OCI-LY7 (cell line): ENCODE measurements at places on chromosomes 16 and 17. TPM values are rescaled to one million over a fixed set of nuclear protein-coding genes. Genes with fewer than 3 reads are reported as not detected.
A peak's percentile ranks its signal among the peaks of the same experiment; 100 is the strongest.

PMP22 gene
- total RNA-seq: not detected in 2 replicates

KRTAP4-4 gene
- not detected in 2 replicates for total RNA-seq

BLTP2 gene
- 177 and 185 TPM in 2 replicates for total RNA-seq

PIRT gene
- not detected in 2 replicates for total RNA-seq

C1QTNF8 gene
- not detected in 2 replicates for total RNA-seq

ARSG gene
- 51.6 and 53.0 TPM in 2 replicates for total RNA-seq

CLEC3A gene
- not detected in 2 replicates for total RNA-seq

CSH1 gene
- total RNA-seq: not detected in 2 replicates

GRCh38 chr16:60204181-60204580 lies 1470.1 kb upstream of the GOT2 start:
- no peak for DNase-seq

- peak; percentile 59 for DNase-seq
These were observed 1.4 kb downstream of the THUMPD1 start for GRCh38 chr16:20740007-20740883.

DNA sequence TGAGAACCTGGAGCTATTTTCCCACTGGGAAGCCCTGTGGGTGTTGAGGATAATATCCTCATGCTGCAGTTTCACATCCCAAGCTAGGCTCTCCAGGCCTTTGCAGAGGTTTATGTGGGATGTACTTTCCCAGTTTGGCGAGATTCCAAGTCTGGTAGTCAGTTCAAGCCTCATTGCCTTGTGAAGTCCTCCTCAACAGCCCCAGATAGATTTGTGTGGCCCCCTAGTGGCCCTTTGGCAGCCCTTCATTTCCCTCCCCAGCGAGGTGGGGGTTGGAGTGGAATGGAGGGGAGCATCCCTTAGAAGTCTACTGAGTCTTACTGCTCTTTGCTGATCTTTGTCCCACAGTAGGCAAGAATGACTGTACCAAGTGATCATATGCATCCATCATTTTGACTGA lies 137.9 kb downstream of the CDH11 start:
- DNase-seq: peak; percentile 43

- no peak for DNase-seq
These were observed 8.4 kb downstream of the FXR2 start for GRCh38 chr17:7606280-7606679.

GRCh38 chr16:12436201-12436657 lies 367.5 kb downstream of the CPPED1 start:
- DNase-seq: no peak

GRCh38 chr17:78898075-78898836 lies 4.7 kb downstream of the CEP295NL start:
- DNase-seq: no peak

GRCh38 chr16:16149710-16150116 lies 73.6 kb downstream of the ABCC6 start:
- no peak for DNase-seq

GRCh38 chr17:34578016-34578415 lies 1.4 kb upstream of the TMEM132E start:
- no peak for DNase-seq

- DNase-seq: peak; percentile 26
These were observed 52.5 kb upstream of the MTSS2 start for GRCh38 chr16:70738083-70738977.

GRCh38 chr16:81863630-81864352 lies 84.7 kb downstream of the PLCG2 start:
- peak; percentile 91 for DNase-seq

DNA sequence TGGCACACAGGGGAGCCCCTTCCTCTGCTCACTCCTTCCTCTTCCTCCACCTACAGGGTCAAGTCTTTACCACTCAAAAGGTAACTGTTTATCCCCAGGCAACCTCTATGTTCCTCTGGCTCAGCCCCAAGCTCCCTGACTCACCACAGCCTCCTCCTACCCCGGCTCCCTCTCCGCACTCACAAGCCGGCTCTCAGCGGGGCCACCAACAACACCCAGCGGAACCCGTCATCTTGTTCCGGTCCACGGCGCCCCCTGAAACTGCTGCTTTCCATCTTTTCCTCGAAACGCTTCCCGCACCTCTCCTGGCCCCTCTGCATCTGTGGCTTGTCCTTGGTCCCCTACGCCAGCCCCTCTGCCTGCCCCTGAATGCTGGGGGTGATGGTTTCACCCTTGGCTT lies 58.4 kb downstream of the NXN start:
- DNase-seq: no peak

GRCh38 chr17:7644775-7645174 lies 6.0 kb upstream of the ATP1B2 start:
- no peak for DNase-seq

- DNase-seq: no peak
These were observed 87.9 kb upstream of the TOB1 start for GRCh38 chr17:50953831-50954601.

DNA sequence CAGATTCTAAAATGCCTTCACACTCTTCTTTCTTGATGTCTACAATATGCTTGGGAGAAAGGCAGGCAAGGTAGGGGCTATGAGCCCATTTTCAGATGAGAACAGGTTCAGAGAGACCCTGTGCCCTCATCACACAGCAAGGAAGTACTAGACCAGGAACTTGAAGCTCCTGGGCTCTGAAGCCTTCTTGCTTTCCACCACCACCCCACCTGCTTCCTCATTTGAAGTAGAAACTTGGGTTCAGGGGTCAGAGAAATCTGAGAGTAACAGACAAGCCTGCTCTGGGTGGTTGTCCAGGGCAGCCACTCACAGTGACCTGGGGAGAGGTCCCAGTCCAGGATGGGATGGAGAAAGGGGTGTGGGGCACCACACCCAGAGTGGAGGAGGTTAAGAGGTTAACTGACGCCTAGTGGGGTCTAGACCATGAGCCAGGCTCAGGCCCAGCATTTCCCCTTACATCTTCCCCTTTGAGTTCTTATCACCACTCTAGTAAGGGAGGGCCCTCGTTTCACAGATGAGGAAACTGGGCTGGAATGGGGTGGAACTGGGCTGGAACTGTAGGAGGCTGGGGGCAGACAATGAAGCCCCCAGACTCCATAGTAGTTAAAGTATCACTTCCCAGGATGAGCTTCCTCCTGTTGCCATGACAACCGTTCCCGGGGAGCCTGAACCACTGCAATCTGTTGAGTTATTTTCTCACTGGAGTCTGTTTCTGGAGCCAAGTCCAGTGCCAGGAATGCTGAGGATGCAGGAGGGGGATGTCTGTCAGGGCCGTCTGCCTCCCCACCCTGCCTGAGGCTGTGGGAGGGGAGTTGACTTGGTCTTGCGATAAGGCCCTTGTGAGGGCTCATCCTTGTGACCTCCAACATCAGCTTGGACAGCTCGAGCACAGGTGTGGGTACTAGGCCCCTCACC lies 16.2 kb upstream of the PHF12 start:
- peak; percentile 46 for DNase-seq

- peak; percentile 75 for DNase-seq
These were observed at the start of gene ITGB4 for GRCh38 chr17:75720656-75721462. ITGB4 (plus strand) TSS chr17:75721459; CDS start chr17:75724704, 3,245 bp downstream.

- DNase-seq: no peak
These were observed 2.5 kb downstream of the STAT5B start for GRCh38 chr17:42273474-42274252.

DNA sequence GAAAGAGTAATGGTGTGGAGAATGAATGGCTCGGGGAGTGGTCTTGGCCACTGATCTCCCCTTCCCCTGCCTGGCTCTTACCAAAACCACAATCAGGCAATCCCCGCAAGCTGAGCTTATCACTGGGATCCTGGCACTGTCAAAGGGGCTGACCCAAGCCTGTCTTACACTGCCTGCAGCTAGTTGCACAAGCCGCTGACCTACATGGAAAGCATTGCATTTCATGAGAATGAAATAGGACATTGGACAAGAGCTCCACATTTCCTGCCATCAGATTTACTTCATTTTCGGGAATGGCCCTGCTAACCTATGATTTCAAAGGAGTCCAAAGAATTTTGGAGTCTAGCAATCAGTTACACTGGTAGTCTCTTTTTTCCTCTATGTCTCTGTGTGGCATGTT lies 146.4 kb downstream of the PCTP start:
- DNase-seq: no peak
